ENCODE measurements at places on chromosomes 3 and 15. TPM values are rescaled to one million over a fixed set of nuclear protein-coding genes. Genes with fewer than 3 reads are reported as not detected.

The ACSBG1 gene
- polyA plus RNA-seq: 0.64 TPM

The SEC62 gene
- 61.7 TPM for polyA plus RNA-seq

The FETUB gene
- polyA plus RNA-seq: not detected

The DUOX1 gene
- 0.03 TPM for polyA plus RNA-seq

The ZNF662 gene
- 0.37 TPM for polyA plus RNA-seq

The GOLGA8B gene
- 4.4 TPM for polyA plus RNA-seq

The FBXO40 gene
- polyA plus RNA-seq: 14.1 TPM

The FAM227B gene
- 2.7 TPM for polyA plus RNA-seq
